ENCODE measurements at places on chromosomes 13 and 19.

GRCh38 chr19:8642561-8642960, 12.1 kb downstream of the NFILZ start:
- no peak for DNase-seq

GRCh38 chr19:42140125-42140754, 8.0 kb upstream of the POU2F2 start:
- no peak for DNase-seq

DNA sequence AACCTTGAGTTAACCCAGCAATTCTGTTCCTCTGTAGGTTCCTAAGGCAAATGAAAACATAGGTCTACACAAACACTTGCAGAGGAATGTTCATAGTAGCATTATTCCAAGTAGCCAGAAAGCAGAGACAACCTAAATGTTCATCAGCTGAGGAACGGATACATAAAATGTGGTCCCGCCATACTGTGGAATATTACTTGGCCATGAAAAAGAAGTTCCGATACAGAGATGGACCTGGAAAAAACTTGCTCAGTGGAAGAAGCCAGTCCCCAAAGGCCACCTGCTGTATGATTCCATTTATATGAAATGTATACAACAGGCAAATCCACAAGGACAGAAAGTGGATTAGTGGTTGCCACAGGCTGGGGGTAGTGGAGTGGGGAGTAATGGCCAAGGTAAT, 53.0 kb downstream of the ARHGEF18 start:
- DNase-seq = no peak

DNA sequence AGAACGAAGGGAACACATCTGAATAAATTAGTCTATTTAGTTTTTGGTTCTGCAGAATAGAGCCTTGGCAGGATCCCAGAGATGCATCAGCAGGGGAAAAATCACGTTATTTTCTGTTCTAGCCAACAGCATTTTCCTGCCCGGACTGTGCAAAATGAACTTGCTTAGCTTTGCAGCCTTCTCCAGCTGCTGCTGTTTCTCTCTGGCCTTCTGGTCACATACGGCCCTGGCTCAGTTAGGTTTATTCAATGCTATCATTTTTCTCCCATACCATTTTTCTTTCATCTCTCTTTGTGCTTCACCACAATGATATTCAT, 110.4 kb upstream of the KL start:
- DNase-seq = no peak

- DNase-seq = no peak
Measured at GRCh38 chr13:108083056-108083455, 132.3 kb downstream of the LIG4 start.

GRCh38 chr13:33326246-33326645, 40.7 kb upstream of the STARD13 start:
- DNase-seq = no peak

- no peak for DNase-seq
Measured at GRCh38 chr13:85675151-85675907, 123.9 kb downstream of the SLITRK6 start.

- no peak for DNase-seq
Measured at GRCh38 chr19:35206379-35206778, 22.2 kb downstream of the FAM187B start.

- DNase-seq = no peak
Measured at GRCh38 chr13:26463296-26463695, 94.2 kb upstream of the WASF3 start.

GRCh38 chr13:31056644-31057271, 104.9 kb downstream of the HSPH1 start:
- no peak for DNase-seq
